T-helper 2 cell (primary cell): ENCODE measurements at places on chromosomes 7 and 10.

DNA sequence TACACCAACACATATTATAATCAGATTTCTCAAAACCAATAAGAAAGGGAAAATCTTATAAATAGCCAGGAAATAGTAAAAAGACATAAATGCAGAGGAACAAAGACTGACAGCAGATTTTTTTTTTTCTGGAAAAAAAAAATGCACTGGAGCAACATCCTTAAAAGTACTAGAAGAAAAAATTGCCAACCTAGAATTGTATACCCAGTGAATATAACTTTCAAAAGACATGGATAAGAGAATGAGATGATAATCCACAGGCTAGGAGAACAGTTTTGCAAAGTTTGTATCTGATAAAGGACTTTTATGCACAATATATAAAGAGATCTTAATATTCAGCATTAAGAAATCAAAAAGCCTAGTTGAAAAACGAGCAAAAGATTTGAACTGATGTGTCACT is 554.0 kb downstream of the AUTS2 start:
- no peak for DNase-seq

DNA sequence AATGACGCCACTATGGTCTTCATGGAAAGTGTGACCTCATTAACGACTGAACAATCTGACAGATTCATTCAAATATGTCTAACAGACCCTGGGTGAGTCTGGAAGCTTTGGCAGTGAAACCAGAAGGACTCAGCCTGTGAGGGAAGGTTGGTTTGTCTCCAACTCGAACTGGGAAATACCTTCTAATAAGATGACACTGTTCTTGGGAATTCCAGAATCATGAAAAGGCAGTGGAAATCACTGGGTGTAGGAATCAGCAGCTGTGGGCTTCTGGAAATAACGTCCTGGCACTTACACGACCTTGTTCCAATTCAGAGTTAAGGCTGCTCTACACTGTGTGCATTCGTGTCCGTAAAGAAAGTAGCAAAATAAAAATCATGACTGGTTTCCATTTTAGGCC is 75.1 kb downstream of the DGKI start:
- no peak for DNase-seq

DNA sequence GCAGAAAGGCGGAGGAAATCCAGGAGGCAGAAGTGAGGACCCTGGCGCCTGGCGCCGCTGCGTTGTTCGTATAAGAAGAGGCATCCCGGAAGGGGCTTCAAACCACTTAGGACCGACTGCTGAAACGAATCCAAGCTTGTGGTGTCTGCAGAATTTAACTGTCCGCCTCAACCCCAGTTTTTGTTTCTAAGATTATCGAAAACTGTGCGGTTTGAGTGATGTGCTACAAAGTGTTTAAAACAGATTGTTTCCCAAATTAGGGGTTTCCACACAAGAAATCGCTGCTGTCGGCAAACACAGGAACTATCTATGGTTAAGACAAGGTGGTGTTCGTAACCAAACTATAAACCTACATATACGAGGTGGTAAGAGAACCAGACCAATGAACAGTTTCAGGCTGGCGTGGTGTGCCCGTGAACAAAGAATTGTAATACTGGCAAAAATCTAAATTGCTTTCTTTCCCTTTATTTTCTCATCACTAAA is 835 bp upstream of the DGKI start:
- DNase-seq, result no peak

- DNase-seq, result no peak
These were observed 14.8 kb downstream of the STEAP1B start for GRCh38 chr7:22485189-22485588.

DNA sequence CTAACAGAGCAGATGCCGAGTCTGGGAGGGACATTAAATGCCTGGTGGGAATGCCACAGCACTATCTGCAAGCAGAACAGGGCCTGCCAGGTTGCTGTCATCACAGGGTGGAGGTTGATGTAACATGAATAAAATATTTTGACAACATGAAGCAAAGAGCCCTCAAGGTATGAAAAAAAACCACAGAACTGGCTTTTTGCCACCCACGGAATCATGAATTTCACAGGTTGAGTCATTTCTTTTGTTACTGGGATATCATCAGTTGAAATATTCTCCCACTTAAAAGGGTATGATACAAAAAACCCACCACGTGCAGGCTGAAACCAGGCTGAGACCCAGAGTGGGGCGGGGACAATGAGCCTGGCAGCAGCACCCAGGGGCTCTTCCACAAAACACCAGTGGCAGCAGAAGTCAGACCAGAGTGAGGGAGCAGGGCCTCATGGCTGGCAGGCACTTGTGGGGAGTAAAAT is 220.1 kb downstream of the TNS3 start:
- peak; percentile 65 for DNase-seq

DNA sequence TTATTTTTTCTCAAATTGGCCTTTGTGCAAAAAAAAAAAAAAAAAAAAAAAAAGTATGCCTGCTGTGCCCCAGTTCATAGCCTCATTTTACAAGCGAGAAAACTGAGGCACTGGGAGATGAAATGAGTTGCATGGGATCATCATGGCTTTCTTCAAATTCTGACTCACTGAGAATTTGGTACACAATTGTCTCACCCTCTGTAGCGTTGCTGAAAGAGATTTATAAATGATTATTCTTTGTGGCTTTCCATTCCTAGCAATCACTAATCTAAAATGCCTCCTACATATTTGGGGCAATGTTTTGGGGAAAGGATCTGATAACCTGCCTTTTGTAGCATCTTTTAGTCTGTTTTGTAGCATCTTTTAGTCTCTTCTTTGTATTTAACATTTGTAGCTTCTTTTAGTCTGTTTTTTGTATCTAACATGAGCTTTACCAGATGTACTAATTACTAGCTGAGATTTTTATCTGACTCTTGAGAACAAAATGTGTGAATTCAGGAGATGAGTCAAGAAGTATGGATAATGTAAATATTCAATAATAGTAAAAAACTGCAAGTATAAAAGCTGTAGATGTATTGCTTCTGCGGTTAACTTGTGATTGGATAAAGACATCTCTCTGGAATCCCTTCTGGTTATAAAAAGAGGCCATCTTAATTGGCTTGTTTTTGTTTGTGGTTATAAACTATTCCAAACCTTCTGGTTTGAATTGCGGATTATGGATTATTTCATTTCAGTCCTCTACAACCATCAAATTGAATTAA is 161.4 kb downstream of the ARID5B start:
- DNase-seq, result no peak

DNA sequence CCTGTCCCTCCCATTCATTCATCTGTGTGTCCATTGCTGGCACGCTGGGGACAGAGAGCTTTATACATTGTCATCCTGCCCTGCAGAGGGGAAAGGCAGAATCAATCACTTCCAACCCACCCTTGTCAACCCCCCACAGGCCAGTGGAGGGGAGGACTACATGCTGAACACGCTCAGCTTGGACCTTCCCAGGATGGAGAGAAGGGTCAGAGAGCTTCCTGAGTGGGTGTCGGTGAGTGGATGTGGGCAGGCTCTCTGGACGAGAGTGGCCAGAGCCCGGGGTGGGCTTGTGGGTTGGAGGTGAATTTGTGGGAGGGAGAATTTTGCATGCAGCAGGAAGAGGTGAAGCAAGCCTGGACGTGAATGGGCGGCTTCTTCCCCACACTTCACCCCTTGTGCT is 93.9 kb downstream of the DNAJB6 start:
- no peak for DNase-seq

- DNase-seq, result no peak
These were observed 65.1 kb downstream of the PAXIP1 start for GRCh38 chr7:154937837-154938236.
